Upper lobe of right lung (tissue), 1 donor: ENCODE measurements at places on chromosomes 6 and 20. TPM values are rescaled to one million over a fixed set of nuclear protein-coding genes. Genes with fewer than 3 reads are reported as not detected.

- DNase-seq: no peak
Observed at GRCh38 chr20:37220731-37221130, 40.9 kb downstream of the GHRH start.

Gene RBL1
- 5.7 TPM for total RNA-seq

DNA sequence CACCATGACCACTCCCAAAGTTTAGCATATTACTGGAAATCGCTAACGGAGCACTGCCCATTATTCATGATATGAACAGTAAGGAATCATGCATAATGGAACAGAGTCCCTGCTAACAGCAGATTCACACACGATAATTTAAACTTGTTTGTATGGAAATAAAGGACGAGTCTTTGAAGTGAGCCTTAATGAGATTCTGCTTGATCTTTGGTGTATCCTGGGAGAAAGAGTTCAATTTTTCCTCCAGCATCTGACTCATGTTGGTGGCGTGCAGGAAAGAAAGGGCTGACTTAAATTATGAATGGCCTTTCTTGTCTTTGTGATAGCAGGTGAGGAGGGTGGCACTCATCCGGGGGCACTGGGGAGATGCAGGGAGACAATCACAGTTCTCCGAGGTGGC lies 194.6 kb downstream of the ZNF217 start:
- DNase-seq: no peak

- no peak for DNase-seq
Observed at GRCh38 chr20:20768202-20768815, 55.9 kb upstream of the RALGAPA2 start.

Gene SUMO4
- total RNA-seq: 2.5 TPM

Gene FILIP1
- 21.6 TPM for total RNA-seq

Gene CTSZ
- 355 TPM for total RNA-seq

Gene TUBB2B
- 0.46 TPM for total RNA-seq

GRCh38 chr6:74167511-74167910 lies 471.5 kb downstream of the CD109 start:
- DNase-seq: no peak

GRCh38 chr6:35047265-35048011 lies 93.7 kb downstream of the TCP11 start:
- no peak for DNase-seq

- no peak for DNase-seq
Observed at GRCh38 chr6:54194067-54194466, 82.8 kb downstream of the MLIP start.

Gene GINS1
- total RNA-seq: 0.55 TPM

GRCh38 chr6:14386668-14387067 lies 269.1 kb downstream of the CD83 start:
- DNase-seq: no peak

- no peak for DNase-seq
Observed at GRCh38 chr6:14134211-14134910, 16.8 kb downstream of the CD83 start.

- DNase-seq: no peak
Observed at GRCh38 chr6:106411643-106412200, 51.2 kb downstream of the CRYBG1 start.

DNA sequence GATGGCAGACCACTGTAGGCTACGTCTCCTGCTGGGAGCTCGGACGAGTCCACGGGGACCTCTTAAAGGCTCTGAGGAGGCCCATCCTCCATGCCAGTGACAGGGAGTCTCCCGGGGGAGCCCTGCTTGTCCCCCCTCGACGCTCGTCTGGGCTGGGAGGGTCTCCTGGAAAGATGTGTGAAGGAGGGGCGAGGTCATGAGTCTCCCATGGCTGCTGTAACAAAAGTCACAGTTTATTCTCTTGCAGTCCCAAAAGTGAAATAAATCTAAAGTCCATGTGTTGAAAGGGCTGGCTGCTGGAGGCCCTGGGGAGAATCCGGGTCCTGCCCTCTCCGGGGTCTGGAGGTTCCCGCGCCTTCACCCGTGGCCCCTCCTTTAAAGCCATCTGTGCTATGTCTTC lies 67.1 kb upstream of the GATA5 start:
- no peak for DNase-seq

- no peak for DNase-seq
Observed at GRCh38 chr6:3484192-3484591, 27.3 kb upstream of the SLC22A23 start.

DNA sequence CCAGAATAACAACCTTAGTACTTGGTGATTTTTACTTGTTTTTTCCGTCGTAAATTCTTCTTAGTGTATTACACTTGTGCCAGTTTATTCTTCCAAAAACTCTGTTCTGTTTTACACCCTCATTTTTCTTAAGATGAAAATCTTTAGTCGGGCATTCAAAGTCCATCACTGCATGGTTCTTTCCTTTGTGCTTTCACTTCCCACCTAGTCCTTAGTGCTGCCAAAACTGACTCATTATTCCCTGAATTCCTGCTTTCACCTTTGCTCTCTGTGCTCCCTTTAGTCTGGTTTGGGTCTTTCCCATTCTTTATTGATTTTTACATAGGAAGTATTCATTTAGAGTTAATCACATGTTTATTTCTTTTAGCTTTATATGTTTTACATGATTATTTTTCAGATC lies 3.3 kb downstream of the TRMT11 start:
- no peak for DNase-seq

- DNase-seq: peak; percentile 76
Observed at GRCh38 chr6:32972353-32973143, 4.2 kb downstream of the BRD2 start.

Gene PRR18
- total RNA-seq: not detected

Gene PACSIN1
- total RNA-seq: not detected

- DNase-seq: no peak
Observed at GRCh38 chr6:121520337-121521163, 85.1 kb downstream of the GJA1 start.

Gene SGK2
- 1.7 TPM for total RNA-seq

GRCh38 chr6:30067460-30068139 lies 602 bp downstream of the PPP1R11 start:
- DNase-seq: no peak

Gene PRRT1
- total RNA-seq: 1.4 TPM

DNA sequence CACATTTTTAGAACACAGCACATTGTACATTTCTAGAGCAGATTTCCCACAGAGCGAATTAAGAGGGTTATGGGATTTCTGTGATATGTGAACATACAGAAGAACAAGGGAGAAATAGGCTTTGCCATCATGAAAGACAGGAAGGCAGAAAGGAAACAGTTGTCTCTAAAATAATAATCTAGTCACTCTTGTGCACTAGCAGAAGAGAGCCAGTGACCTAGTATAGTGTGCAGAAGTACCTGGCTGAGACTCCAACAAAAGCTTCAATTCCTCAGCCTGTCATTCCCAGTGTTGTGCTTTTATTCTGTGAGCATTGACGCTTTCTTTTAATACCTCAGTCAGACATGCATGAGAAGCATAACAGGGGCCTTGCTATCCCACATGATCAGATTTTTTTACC lies 17.8 kb upstream of the DCBLD1 start:
- no peak for DNase-seq

Gene MDFI
- 11.0 TPM for total RNA-seq

- no peak for DNase-seq
Observed at GRCh38 chr6:10850728-10851127, 12.4 kb upstream of the MAK start.

Gene RAET1L
- total RNA-seq: not detected

Gene LGSN
- total RNA-seq: 0.38 TPM

GRCh38 chr6:43393602-43394001 lies 24.2 kb upstream of the ZNF318 start:
- DNase-seq: no peak

DNA sequence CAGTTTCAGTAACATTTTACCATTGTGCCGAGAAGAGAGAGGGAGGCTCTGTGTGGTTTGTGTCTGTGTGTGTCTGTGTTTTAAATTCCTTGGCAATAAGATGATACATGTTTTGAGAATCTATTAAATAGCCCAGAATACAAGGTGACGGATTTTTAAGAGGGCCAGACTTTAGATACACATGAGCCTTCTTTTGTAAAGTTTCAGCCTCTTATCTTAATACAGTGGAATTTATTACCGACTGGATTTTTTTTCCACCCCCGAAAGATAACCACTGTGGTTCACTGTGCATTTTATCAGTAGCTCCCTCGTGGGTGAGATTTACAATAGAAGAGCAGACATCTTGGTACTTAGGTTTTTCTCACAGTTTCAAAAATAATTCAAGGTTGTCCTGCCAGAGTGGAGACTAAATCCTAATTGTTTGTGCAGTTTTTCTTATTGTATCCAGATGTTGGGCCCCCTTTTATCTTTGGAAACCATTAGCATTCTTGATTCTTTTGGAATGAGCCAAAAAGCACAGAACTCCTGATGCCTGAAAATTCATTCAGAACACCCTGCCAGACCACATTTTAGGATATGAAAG lies 49.9 kb downstream of the STK4 start:
- DNase-seq: no peak

DNA sequence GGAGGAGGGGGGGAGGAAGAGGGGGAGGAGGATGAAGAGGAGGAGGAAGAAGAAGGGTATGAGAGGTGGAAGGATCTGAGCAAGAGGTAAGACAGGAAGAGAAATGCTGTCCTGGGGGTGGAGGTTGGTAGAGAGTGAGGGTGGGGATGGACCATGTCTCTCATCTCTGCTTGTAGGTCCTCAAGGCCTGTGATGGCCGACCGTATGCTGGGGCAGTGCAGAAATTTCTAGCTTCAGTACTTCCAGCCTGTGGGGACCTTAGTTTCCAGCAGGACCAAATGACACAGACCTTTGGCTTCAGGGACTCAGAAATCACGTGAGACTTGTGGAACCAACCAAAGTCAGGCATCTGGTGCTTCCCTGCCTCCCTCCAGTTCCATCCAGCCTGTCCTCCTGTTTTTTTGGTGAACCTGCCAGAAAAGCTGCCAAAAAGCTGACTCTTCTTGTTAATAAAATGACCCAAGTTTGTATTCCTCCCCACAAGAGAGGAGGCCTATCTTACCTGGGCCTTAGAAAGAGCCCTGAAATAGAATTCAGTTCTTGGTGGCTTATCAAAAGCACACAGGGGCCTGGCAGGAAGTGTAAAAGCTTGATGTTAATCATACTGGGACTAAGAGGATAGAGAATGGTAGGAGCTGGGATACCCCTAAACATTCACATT lies 2.5 kb upstream of the C4A start:
- DNase-seq: peak; percentile 13

Gene NCR2
- total RNA-seq: not detected

DNA sequence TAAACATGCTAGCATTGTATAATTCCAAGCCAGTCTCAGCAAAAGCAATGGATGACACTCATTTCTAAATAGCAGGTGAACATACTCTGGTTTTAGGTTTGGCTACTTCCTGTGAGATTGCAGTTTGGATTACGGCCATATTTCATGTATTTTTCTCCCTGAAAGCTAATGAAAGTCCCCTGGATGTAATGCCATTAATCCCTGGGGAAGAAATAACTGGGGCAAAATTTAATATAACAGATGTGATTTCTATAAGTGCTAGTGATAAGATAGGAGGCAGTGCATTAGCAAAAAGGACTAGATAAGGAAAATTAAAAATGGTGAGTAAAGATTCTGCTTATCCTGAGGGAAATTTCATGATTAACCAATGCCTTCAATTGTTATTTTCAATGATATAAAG lies 238.2 kb downstream of the ADGRB3 start:
- DNase-seq: no peak

DNA sequence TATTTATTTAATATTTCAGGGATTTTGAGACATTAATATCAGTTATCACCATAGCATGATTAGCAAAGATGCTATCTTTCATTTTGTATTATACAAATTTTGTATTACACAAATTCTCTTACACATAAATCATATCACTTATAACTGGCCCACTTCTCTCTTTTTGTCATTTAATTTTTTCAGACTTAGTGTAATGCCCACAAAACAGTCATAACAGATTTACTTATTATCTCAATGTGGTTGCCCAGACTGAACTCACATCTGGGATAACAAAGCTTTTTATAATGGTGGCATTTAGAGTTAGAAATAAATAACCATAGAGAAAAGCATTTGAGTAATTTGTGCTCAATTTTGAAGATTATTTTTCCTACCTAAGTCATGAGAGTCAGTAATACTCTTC lies 148.3 kb downstream of the TFAP2B start:
- no peak for DNase-seq

Gene C20orf202
- total RNA-seq: 0.64 TPM

GRCh38 chr6:9697263-9697931 lies 717.5 kb downstream of the TFAP2A start:
- DNase-seq: no peak

DNA sequence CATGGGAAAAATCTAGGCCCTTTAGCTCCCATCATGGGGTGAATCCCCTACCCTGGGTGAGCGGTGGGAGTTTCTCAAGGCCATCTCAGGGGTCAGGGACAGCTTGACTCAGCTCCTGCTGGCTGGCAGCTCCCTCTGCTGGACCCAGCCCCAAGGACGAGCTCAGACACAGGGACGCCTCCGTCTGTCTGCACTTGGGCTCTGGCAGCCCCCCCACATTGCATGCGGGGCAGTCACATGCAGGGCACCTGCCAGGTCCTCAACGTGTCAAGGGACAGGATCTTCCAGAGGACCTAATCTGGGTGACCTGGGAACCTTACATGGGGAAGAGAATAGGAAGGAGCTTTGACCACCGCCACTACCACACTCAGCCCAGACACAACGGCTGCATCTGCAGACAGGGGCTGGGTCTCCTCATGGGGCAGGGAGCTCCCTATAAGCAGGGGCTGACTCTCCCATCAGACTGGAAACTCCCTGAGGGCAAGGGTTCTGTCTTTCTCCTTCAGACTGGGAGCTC lies 173.4 kb downstream of the MRPL14 start:
- DNase-seq: no peak

DNA sequence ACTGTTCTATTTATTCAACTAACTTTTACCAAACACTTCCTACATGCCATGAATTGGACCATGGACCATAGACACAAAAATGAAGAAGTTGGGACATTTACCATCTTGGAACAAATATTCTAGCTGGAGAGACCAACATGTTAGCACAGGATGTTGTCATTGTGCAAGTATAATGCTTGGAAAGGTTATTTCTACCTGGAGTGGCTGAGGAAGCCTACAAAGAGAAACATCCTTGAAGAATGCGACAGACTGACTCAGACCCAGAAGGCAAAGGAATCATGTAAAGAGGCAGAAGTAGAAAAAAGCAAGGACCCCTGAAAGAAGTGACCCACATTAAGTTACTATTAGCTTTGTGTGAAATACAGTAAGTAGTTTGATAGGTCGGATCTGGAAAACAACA lies 180.9 kb downstream of the SOD2 start:
- no peak for DNase-seq

Gene ASXL1
- total RNA-seq: 79.1 TPM

- DNase-seq: no peak
Observed at GRCh38 chr6:107056796-107057195, 28.8 kb downstream of the MTRES1 start.

DNA sequence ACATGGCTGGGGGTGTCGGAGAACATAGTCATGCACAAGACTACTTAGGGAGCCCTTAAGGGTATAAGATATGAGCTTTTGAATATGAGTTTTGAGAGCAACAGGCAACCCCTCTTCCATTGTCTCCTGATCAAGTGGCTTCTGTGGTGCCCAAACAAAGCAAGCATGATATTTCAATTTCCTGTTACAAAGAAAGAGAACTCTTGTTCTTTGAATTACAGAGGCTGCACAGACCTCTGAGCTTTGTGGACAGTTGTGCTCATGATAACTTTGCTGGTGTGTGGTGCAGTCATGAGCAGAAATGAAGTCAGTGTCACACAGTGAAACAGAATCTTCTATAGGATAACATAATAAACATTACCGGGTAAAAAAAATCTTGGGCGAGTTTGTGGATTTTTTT lies 66.8 kb upstream of the THEMIS start:
- no peak for DNase-seq

Gene MTFR2
- total RNA-seq: 1.4 TPM

GRCh38 chr6:145865175-145865574 lies 50.6 kb upstream of the FBXO30 start:
- DNase-seq: no peak
